ENCODE measurements at places on chromosomes 5 and 9.

- no peak for DNase-seq
These were observed 187.7 kb downstream of the DENND1A start for GRCh38 chr9:123742009-123742767.

DNA sequence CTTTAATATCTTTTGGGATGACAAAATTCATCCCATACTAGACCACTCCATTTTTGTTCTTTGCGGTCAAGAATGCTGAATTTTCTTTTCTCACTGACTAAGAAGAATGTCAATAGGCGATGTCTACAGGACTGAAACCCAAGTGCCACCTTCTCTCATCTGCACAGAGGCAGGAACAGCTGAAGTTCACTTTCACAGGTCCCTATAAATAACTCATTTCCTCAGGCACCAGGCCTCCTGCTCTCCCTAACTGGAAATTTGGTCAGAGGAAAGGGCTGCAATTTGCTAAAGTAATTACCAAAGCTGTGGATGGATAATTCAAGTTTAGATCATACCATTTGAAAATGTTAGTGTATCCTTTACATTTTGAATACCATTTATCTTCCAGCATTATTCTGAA lies 142.9 kb downstream of the DIRAS2 start:
- DNase-seq, result no peak

- no peak for DNase-seq
These were observed 18.8 kb upstream of the OR2K2 start for GRCh38 chr9:111348821-111349271.

DNA sequence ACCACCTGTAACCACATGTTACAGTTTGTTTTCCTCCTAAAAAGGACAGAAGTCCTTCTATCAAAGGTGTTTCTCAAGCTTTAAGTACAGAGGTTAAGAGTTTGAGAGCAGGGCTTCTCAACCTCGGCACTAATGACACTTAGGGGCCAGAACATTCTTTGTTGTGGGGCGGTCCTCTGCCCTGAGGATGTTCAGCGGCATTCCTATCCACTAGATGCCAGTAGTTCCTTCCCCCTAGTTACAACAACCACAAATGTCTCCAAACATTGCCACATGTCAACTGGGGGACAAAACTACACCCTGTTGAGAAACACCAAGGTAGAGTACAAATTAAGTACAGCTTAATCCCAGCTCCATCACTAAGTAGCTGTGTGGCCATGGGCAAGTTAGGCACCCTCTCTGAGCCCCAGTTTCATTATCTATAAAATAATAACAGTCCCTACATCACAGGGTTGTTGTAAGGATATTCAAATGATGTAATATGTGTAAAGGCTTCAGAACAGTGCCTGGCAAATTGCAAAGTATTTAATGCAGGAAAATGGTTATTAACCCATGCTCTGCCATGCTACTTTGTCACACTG lies 44.6 kb downstream of the PIP5K1B start:
- DNase-seq, result peak; percentile 40

GRCh38 chr5:150525163-150525562 lies 17.2 kb downstream of the NDST1 start:
- DNase-seq, result no peak

DNA sequence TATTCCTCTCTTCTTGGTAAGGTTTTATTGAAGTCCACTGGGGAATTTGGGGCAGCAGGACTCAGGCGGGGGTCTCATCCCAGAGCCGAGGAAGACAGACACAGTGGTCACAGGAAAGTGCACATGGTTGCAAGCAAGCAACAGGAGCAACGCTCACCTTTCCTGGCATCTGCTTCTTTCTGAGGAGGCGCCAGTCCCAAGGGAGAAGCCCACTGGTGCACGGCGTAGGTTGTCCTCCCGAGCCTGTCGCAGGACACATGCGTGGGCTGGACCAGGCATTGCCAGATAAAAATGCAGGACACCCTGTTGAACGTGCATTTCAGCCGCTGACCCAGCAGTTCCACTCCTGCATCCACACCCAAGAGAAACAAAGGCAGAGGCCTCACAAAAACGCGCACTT lies 72.4 kb upstream of the OLFM1 start:
- DNase-seq, result no peak

- no peak for DNase-seq
These were observed 155.1 kb upstream of the WWC1 start for GRCh38 chr5:168136340-168136739.

Measured in OCI-M1 (cell line).